ENCODE measurements at places on chromosomes 13 and 19. TPM values are rescaled to one million over a fixed set of nuclear protein-coding genes. Genes with fewer than 3 reads are reported as not detected.

Gene GMIP
- 91.7 TPM for total RNA-seq

Gene CHST8
- not detected for total RNA-seq

Gene S1PR5
- 1.3 TPM for total RNA-seq

Gene OLFM4
- not detected for total RNA-seq

Gene COX6B2
- total RNA-seq = 0.62 TPM

Gene IFI30
- 25.8 TPM for total RNA-seq

- no peak for DNase-seq
Observed at GRCh38 chr19:20357921-20358320, 190.9 kb downstream of the ZNF486 start.

DNA sequence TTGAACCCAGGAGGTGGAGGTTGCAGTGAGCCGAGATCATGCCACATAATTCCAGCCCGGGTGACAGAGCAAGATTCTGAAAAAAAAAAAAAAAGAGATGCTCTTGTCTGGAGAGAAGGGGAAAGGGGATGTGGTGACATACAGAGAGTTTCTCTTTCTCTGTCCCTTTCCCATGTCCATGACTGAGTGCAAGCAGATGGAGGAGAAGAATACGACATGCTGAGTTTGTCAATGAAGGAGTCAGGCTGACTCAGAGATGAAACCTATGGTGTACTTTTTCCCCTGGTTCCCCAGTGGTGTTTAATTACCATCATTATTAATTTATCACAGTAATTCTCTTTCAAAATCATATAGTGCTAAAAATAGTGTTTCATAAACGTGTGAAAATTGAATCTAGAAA lies 448.8 kb downstream of the FOXO1 start:
- no peak for DNase-seq

GRCh38 chr13:73842626-73843025 lies 291.6 kb downstream of the KLF12 start:
- DNase-seq = no peak

- DNase-seq = no peak
Observed at GRCh38 chr19:48473161-48473966, 4.2 kb downstream of the CYTH2 start.

- DNase-seq = no peak
Observed at GRCh38 chr19:40461669-40462221, 3.8 kb downstream of the BLVRB start.

GRCh38 chr19:38162094-38162493 lies 61.9 kb downstream of the DPF1 start:
- DNase-seq = no peak

- no peak for DNase-seq
Observed at GRCh38 chr13:114119196-114119595, 13.2 kb downstream of the RASA3 start.

DNA sequence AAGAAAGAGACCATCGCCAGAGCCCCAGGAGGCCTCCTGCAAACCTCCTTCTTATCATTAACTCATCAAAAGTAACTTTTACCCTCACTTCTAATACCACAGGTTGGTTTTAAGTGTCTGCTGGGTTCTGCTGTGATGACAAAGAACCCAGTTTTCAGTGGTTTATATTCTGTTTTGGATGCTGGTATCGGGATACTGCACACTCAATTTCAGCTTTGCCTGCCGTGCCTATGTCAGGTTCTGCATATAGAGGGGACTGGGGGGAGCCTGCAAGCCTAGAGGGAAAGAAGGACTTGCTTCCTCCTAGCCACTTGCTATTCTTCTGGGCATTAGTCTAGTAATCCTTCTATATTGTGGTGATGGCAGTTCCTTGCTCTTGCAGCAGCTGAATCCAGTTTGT lies 242.4 kb downstream of the KCNRG start:
- DNase-seq = no peak

DNA sequence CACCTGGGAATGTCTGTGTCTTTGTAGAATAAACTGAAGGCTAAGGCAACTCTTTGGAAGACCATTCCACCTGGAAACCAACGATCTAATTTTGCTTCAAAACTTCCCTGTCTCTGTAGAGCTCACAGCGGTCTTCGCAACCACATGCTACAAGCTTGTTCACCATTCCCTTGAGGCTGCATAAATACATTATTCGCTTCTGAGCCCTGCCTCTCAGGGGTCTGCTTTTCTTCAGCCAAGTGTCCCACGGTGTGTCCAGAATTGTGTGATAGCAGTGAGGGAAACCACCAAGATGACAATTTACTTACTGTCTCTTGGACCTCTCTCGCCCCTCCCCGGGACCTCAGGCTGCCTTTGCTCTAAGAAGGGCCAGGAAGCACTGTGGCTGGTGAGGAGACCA lies 51.1 kb downstream of the GPR12 start:
- DNase-seq = no peak

DNA sequence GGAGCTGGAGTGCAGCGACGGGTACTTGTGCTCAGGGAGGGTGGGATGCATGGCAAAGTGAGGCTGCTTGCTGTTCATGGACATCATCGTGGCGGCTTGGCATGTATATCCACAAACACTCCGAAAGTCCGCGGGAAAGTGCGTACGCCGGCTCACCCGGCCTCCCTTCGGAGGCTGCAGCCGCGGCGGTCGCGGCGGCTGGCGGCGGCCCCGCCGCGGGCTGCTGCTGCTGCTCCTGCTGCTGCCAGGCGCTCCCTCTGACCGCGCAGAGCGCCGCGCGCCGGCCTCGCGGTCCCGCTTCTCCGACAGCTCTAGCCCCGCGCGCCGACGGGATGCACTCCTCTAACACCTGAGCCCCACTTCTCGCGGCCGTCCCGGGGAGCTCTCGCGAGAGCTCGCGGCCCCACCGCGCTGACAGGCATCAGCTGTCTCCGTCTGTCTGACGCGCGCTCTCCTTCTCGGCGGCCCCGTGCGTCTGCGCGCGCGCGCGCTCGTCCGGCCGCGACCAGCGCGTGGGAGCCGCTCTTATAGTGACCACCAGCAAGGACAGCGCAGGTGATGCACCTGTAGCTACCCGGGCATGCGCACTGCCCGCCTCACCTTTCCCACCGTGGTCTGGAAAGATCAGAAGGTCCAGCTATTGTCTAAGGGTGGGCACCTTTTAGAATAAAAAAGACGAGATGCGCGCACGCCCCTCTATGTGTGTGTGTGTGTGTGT lies at the start of gene POU4F1:
Gene POU4F1, minus strand, starts transcription at position 313 of the 718 bp plus-strand sequence. Its CDS starts 226 bp downstream, at position 87.
- peak; percentile 46 for DNase-seq

DNA sequence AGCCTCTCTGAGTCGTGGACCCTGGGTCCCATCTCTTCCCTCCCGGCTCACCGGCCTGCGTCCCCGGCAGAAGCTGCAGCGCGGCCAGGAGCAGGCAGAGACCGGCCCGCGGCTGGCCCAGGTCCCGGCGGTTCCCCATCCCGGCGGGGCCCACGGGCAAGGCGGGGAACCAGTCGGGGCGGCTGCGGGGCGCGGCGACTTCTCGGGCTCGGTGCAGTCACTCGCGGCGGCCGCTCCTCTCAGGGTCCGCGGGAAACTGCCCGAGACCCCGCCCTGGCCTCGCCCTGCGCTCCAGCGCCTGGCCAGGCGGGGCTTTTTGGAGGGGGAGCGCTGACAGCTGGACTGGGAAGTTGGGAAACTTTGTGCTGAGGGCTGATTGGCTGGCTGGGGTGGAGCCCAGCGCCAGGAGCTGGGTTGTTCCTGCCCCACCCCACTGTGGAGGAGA lies at the start of gene COL5A3:
Gene COL5A3, minus strand, starts transcription at position 258 of the 445 bp plus-strand sequence. Its CDS starts 119 bp downstream, at position 139.
- no peak for DNase-seq

- DNase-seq = no peak
Observed at GRCh38 chr19:42067315-42067888, 2.6 kb downstream of the GRIK5 start.

GRCh38 chr13:110665491-110666254 lies 40.2 kb downstream of the CARS2 start:
- DNase-seq = no peak

All from T-helper 17 cell (primary cell).